Stimulated activated CD8-positive, alpha-beta memory T cell treated with anti-CD3 and anti-CD28 coated beads, Interleukin-7, amount 100 ng/mL, for 48 hours (primary cell): ENCODE measurements at places on chromosomes 12 and 14.

- no peak for DNase-seq
Measured at GRCh38 chr12:6638305-6638704, 2.5 kb upstream of the LPAR5 start.

GRCh38 chr14:106625186-106625585 is 1098.8 kb downstream of the TMEM121 start:
- no peak for DNase-seq

DNA sequence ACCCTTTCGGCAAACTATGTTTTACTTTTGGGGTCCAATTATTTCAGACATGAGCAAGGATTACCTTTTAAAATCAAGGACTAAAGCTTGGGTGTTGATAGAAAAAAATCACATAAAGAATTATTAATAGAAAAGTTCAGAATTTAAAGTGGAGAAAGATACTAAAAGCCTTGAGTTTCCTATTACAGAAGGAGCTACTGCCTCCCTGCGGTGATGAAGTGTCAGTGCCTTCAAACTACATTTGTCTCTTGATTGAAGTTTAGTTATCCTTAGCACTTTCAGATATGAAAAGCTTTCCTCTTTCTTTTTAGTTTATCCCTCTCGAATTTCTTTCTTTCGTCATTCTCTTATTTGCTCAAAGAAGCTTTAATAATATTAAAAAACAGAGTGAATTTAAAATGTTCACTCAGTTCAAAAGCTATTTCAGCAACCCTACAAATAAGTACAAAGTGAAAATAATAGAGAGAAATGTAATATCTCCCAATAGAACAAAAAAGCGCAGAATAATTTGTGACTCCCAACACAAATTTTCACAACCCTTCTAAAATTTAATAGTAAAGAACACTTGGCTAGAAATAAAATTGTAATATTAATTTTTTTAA is 87.6 kb downstream of the SEC23A start:
- DNase-seq: no peak

- DNase-seq: peak; percentile 71
Measured at GRCh38 chr12:113174461-113175384, 10.6 kb downstream of the DDX54 start.

GRCh38 chr12:5977556-5977955 is 32.5 kb upstream of the ANO2 start:
- DNase-seq: no peak

DNA sequence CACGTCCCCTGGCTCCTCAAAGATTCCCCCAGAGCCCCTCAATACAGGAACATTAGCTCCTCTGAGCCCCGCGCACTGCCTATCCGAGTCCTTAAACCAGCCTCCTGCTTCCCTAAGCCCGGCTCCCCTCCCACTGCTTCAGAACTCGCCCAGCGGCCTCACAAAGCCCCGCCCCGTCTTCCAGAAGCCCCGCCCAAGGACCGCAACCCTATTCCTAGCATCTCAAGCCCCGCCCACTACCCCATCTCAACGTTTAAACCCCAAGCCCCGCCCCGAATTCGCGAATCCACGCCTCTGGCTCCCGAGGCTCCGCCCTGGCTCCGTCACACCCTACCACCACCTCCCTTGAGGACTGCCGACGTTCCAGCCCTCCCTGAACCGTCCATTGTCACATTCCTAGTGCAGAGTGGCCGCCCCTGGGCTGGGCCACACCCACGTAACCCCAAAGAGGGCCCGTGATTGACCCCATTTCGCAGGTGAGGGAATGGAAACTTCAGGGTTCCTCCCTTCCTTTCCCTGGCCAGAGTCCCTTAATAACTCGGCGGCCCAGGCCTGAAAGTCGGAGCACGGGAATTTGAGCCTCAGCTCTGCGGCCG is 646 bp upstream of the CORO1C start:
- DNase-seq: peak; percentile 80

DNA sequence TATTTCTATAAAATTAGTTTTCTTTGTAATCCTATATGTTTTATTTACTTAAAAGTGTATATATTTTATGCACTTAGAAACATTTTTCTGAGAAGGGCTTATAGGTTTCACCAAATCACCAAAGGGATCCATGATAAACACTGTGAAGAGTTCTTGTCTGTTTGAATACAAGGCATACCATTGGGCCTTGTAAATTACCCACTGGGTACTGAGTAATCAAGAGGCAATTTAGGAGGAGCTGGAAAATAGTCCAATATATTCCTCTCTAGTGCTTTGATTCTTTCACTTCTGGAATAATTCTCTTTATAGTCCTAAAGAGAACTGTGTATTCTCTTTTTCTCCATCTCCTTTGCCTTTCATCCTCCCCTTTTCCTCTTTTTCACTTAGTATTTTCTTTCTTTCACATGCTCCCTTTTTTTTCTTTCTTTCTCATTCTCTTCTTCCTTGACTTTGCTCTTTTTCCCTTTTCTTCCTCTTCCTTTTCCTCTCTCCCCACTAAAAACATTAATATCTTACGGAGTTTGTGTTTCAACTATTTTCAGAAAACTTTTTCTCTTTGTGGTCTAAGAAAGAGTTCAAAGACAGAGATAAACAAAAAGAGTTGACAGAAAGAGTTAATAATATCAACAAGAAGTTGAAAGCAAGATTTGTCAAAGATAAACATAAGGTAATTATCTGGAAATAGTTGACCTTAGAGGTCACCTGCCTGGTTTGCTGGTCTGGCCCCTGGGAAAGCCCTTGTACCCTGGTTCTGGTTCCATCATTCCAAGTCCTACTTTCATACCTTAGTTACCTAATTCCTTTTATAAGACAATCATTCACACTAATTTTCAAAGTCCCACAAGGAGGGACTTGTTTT is 435.3 kb downstream of the RAD51B start:
- DNase-seq: no peak

GRCh38 chr14:34548472-34548981 is 9.0 kb upstream of the EAPP start:
- no peak for DNase-seq

- no peak for DNase-seq
Measured at GRCh38 chr14:47278233-47278842, 397.1 kb downstream of the MDGA2 start.

DNA sequence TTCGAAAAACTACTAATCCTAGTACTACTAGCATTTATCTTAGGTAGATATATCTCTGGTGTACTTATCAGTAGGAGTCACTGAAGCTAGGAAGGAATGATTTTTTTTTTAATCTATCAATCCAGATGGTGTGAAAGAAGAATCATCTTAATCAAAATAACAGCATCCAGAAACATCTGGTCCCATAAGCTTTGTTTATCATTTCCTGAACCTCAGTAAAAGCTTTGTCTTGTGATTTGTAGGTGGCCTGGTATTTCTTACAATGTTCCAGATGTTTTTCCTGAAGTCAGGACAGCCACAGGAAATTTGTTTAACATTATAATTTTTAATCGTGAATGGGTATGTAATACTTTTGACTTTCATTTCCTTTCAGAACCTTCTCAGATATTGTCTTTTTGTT is 28.0 kb upstream of the LUM start:
- no peak for DNase-seq

- DNase-seq: no peak
Measured at GRCh38 chr12:63045020-63045860, 105.8 kb downstream of the AVPR1A start.

DNA sequence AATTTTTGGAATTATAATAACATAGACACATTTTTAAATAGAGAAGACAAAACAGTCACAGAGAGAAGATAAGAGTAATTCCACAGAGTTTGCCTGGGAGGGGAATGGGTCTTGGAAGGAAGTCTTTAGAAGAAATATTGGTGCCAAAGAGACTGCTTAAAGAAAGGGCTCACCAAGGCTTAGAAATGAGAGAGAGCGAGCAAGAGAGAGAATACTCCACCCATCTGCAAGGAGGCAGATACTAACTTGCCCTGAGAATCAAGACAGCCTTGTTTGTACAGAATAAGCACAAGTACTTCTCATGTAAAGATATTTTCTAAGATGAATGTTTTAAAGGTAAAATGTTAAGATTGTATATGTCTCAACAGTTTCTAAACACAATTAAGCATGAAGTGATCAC is 165.5 kb downstream of the SLC38A4 start:
- DNase-seq: no peak

- no peak for DNase-seq
Measured at GRCh38 chr14:31261859-31262731, 54.5 kb upstream of the HECTD1 start.

- no peak for DNase-seq
Measured at GRCh38 chr12:83886479-83886878, 1026.1 kb downstream of the SLC6A15 start.

- no peak for DNase-seq
Measured at GRCh38 chr12:113298861-113299545, 35.9 kb downstream of the SLC8B1 start.

DNA sequence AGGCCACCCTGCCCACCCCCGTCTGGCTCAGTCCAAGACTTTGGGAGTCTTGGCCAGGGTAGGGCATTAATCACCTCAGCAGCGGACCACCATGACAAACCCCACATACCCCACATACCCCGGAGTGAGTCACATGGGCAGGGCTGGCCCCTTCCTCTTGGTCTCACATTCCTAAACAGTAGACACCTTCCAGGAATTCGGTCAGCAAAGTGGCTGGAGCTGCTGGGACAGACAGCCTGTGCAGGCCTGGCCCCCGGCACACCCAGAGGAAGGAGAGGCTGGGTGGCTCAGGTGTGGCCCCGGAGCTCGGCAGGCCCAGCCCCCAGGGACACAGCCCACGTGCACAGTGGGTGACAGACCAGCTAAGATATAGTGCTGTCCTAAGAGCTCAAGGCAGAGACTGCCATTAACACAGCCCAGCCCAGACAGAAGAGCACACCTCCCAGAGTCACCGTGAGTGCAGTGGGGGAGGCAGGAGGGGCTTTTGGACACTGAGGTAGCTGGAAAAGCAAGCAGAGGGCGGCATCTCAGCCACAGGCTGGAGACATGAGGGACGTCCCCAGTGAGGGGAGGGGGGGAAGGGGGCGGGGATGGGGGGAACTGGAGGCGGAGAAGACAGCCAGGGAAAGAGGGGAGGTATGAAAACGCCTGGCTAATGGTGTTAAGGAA is 24.0 kb downstream of the CCDC85C start:
- no peak for DNase-seq

DNA sequence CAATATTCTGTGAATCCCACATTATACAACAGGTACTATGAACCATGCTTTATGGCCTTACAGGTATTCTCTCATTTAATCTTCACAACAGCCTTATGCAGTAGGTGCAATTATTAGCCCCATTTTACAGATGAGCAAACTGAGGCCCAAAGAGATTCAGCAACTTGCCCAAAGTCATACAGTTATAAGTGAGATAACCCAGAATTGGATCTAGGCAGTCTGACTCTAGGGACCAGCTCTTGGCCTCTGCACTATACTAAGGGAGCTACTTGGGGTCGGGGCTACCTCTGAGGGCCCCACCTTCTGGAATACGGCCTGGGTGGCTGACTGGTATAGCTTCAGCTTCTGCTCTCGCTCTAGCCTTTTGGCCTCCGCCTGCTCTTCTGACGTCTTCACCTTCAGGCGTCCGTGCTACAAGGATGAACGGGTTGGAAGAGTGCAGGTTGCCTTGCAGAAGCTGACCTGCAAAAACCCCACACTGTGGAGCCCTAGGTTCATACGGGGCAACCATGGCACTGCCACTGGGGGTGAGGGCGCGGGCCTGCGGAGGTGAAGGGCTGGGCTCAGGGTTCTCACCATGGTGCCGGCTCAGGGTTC is 762 bp downstream of the RABGGTA start:
- no peak for DNase-seq

DNA sequence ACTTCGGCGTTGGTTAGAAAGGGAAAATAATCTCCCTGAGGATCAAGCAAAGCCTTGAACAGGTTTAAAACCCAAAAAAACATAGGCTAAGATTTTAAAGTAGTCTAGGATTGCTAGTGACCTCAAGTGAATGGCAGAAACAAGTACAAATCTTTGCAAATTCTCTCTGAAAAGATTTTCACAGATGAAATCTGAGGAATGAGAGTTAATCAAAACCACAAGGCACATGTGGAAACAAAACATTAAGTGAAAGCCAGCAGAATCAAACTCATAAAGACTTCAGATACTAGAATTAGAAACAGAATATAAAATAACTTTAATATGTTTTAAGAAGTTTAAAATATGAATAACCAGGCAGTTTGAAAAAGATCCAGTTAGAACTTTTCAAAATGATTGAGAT is 52.2 kb upstream of the CFL2 start:
- no peak for DNase-seq

DNA sequence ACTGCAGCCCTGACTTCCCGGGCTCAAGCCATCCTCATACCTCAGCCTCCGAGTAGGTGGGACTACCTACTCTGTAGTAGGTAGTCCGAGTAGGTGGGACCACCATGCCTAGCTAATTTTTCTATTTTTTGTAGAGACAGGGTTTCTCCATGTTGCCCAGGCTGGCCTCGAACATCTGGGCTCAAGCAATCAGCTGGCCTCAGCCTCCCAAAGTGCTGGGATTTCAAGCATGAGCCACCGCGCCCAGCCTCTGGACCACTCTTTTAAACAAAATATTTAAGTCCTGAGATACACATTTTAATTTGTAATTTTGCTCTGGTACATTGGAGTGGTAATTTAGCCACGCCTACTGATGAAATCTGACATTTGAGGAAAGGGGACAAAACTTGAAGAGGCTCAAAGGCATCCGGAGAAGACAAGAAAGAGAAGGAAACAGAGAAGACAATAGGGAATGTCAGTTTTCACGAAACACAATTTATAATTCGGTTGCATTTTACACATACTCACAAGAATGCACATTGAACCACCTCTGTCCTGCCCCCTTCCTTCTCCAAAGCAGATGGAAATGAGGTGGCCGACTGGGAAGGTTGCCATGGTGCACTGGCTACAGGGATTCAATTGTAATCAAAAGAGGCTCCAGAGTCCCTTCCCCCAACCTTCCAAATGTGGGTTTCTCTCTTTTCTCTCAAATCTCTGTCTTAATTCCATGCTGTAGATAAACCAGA is 9.7 kb upstream of the TUBA1A start:
- DNase-seq: no peak

GRCh38 chr14:100104523-100105300 is 39.5 kb downstream of the EVL start:
- DNase-seq: no peak

DNA sequence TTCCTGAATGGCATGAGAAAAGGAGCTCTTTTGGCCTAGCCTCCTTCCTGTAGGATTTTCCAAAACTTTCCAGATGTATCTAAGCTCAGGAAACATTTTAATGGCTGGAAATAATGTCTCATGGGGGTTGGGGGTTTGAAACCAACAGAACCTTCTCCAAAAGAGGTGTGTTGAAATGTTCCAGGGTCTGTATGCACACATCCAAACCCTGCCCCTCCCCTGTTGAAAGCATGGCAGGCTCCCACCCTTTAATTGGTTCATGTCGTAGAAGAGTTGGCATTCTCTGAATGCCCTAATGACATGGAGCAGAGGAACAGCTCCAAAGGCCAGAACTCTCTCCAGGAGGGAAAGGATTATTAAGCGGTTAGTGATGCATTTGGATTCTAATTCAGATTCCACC is 353.2 kb downstream of the ZFP36L1 start:
- no peak for DNase-seq

DNA sequence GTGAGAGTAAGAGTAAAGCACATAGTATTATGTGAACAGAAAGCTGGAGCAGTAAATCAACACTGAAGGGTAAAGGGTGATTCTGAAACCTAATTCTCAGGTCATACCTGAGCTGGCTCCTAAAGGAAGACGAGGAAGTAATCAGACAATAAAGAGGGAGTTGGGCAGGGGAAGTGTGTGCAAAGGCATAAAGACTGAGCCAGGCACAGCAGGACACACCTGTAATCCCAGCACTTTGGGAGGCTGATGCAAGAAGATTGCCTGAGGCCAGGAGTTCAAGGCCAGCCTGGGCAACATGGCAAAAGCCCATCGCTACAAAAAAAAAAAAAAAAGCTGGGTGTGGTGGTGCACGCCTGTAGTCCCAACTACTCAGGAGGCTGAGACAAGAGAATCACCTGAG is 9.6 kb downstream of the ARF3 start:
- DNase-seq: no peak
